Stimulated activated CD8-positive, alpha-beta memory T cell treated with anti-CD3 and anti-CD28 coated beads, Interleukin-7, amount 100 ng/mL, for 1 hour (primary cell): ENCODE measurements at places on chromosomes 5 and 9.

- DNase-seq, result no peak
Measured at GRCh38 chr5:42970636-42971559, 69.2 kb downstream of the ANXA2R start.

- DNase-seq, result no peak
Measured at GRCh38 chr5:93578813-93579691, 2.0 kb downstream of the NR2F1-AS1 start.

DNA sequence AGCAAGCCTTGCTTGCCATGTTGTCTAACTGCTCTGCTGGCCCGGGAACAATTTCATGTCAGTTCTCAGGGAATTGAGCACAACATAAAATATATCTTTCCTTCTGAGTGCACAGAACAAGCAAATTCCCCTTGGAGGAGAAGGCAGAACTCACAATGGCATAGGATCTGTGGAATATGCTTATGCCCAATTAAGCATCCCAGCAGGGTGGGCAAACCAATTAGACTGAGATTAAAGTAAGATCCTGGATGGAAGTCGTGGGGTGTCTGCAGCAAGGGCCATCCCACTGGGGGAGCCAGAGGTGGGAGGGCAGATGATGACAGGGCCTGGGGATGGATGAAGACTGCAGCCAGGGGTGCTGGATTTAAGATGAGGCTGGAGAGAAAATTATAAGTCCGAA lies 114.1 kb downstream of the BRINP1 start:
- DNase-seq, result no peak

DNA sequence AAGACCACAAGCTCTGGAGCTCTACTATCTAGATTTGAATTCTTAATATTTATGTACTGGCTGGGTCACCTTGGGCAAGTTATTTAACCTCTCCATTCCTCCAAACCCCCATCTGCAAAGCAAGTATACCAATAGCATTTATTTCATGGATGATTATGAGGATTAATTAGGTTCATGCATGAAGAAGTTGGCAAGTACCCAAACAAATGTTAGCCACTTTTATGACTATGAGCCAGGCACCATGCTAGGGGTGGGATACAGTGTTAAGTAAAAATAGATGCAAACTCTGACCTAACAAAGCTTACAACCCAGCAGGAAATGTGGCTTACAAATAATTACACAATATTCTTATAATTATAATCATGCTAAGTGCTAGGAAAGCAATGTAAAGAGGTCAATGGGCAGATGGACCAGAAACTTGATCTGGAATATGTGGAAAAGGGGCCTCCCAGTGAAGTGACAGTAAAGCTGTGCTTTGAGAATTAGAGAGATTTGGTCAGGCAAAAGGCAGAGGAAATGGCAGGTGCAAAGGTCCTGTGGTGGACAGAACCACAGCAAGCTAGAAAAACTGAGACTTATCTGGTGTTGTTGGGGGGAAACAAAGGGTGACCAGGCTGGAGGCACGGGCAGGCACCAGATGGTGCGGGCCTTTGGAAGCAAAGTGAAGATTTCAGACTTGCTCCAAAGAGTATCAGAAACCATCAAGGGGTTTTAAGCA lies 525.2 kb upstream of the TRPC7 start:
- no peak for DNase-seq

DNA sequence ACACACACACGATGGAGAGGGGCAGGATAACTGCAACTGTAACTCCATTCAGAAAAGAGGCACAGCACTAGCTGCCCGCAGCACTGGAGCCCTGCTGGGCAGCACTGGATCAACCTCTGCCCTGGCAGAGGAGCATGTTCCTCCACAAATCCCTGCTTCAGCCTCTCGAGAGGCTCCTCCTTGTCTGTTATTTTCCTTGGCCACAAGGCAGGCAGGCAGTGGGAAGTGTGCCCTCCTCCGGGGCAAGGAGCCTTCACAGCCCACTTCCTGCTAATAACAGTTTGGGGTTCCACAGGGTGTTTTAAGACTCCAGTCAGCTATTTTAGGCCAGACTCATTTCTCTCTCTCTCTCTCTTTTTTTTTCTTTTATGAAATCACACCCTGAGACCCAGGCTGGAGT lies 11.8 kb downstream of the FXN start:
- no peak for DNase-seq

GRCh38 chr9:113772121-113772810 lies 103.8 kb upstream of the ZNF618 start:
- no peak for DNase-seq

- DNase-seq, result no peak
Measured at GRCh38 chr5:139685886-139686285, 37.7 kb downstream of the CXXC5 start.

DNA sequence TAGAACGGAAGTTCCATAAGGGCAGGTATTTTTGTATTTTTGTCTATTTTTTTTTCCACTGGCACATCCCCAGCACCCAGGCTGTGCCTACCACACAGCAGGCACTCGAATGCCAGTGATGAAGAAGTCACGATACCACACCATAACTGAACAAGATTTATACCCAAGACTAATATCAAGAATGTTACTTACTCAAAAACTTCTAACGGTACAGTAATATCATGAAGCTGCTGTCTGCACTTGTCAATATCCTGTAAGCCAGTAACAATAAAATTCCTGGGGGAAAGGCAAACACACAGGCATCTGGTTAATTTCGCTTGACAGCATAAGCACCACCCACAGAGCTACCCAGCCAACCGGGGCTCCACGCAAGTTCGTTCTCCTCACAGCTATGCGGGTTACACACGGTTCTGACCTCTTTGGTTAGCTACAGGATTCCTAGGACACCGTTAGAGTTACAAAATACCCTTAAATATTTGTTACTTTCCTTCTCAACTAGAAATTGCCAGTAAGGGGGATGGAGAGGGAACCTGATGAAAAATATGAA lies 1.3 kb downstream of the MED10 start:
- no peak for DNase-seq

DNA sequence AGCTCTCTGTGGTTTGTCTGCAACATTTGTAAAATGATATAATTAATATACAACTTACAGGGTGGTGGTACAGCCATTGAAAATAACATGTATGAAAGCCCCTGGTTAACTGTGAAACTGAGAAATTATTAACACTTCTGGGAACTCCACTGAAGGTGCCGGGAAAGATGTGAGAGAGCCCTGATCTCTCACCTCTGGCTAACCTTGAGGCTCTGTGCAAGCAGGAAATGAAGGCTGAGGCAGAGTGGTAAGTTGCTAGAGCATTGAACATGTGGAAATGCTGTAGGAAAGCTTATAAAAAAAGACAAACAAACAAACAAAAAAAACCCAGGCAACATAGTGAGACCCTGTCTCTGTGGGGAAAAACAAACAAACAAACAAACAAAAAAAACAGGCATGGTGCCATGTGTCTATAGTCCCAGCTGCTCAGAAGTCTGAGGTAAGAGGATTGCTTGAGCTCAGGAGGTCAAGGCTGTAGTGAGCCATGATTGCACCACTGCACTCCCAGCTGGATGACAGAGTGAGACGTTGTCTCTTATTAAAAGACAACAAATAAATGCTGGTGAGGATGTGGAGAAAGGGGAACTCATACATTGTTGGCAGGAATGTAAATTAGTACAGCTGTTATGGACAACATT lies 7.5 kb downstream of the CATSPER3 start:
- DNase-seq, result no peak

- no peak for DNase-seq
Measured at GRCh38 chr5:125130591-125130990, 384.2 kb upstream of the ZNF608 start.

DNA sequence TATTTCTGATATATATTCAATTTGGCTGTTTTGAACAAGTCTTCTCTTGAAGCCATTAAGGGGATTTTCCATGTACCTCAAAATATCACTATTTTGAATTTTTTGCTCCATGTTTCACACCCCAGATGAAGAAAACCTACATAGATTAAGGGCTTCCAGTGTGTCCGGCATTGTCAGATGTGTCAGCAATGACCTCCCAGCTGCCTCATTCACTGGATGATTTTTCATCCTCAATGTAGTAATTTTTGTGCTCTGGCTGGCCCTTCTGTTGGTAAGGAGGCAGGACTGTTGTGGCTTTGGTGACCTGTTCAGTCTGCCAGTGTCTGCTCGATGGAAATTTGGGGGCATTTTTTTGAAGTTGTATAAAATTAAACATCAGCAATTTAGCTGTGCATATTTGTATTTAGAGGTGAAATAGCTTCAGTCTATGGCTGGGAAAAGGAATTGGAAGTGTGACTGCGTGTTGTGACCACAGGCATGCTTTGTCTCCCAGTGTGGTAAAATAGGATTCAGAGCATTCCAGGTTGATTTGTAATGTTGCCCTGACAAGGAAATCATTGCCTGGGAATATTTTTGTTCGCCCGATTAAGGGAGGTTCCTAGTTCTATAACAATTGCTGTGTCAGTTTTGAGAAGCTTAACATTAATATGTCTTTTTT lies 312.4 kb downstream of the ARHGEF28 start:
- DNase-seq, result no peak

DNA sequence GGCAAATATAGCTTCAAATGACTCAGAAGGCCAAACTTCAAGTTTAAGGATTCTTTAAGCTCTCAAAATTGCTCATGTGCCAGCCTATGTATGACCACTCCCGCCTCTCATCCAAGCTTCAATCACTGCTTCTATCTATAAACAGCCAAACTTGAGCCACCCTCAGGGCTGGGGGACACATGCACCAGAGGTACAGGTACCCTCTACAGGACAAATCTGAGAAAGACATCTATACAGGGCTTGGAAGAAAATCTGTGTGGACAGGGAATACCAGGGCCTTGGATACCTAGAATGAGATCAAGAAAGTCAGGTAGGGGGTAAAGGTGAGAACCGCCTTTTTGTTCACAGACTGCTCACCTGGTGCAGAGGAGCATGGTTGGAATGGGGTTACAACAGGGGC lies 217.9 kb downstream of the ATPSCKMT start:
- DNase-seq, result no peak

GRCh38 chr5:14775857-14776256 lies 95.7 kb downstream of the ANKH start:
- no peak for DNase-seq

GRCh38 chr5:109857405-109858031 lies 167.8 kb downstream of the MAN2A1 start:
- no peak for DNase-seq

DNA sequence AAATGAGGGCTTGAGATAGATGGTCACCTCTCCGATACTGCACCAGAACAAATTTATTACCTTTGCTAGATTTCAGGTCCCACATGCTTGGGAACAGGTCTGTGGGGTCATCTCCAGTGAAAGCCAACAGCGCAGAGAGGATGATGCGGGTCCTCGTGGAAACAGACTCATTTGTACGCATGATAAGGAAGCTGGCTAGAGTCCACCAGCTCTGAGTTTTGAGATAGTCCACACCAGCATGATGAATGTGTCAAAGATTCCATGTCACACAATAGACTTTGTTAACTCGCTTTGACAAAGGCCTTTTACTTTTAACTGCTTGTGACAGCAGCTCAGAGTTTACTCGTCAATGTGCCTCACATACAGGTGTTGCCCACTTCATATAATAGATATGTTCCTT lies 105.4 kb upstream of the TBCA start:
- DNase-seq, result no peak

DNA sequence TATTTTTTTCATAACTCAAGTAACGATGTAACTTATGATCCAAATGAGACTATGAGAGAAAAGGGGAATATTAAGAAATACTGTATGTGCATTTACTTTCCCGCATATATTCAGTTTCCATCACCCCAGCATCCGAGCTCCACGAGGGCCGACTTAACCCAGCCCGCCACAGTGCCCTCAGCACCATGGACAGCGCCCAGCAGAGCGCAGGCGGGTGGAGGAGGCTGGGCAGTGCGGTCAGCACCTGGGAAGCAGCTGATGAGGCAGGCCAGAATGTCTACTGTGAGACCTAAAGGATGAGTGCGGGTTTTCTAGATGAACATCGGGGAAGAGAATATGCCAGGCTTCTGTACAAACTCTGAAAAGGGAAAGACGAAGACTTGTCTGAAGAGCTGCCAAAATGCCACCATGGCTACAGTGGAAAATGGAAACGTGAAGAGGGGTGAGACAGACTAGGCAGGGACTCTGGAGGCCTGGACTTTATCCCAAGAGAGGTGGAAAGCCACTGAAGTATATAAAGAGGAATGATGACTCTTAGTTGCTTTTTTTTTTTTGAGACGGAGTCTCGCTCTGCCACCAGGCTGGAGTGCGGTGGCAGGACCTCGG lies 34.5 kb upstream of the MED27 start:
- DNase-seq, result peak; percentile 19

DNA sequence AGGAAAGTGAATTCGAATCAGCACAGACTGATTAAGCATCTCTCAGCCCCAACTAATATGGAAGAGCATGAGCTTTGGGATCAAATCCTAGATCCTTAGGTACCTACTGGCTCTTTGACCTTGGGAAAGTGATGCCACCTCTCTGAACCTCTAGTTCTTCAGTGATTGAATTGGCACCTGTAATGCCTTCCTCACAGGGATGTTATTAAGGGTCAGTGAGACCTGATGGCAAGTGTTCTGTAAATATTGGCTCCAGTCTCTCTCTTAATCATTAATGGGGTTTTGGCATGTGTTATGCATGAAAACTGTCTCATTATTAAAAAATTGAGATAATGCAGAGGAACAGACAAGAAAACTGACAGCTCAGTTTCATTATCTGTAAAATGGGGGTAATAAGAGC lies 115.8 kb downstream of the INSYN2B start:
- DNase-seq, result no peak

GRCh38 chr5:15440434-15440833 lies 59.5 kb upstream of the FBXL7 start:
- no peak for DNase-seq

GRCh38 chr5:146718609-146719008 lies 159.9 kb downstream of the PPP2R2B start:
- DNase-seq, result no peak

- DNase-seq, result no peak
Measured at GRCh38 chr5:168022446-168023169, 268.8 kb upstream of the WWC1 start.
